Motor neuron (in vitro differentiated cells): ENCODE measurements at places on chromosomes 6 and 20. TPM values are rescaled to one million over a fixed set of nuclear protein-coding genes. Genes with fewer than 3 reads are reported as not detected.

Gene PROKR2
- total RNA-seq: 0.50 and 0.52 TPM in 2 replicates

Gene KCNK16
- total RNA-seq: not detected in 2 replicates

Gene DNAAF9
- 7.9 and 8.1 TPM in 2 replicates for total RNA-seq

Gene FAM217A
- 0.09 and 0.13 TPM in 2 replicates for total RNA-seq

Gene TAGAP
- total RNA-seq: 0.25 and 0.27 TPM in 2 replicates

DNA sequence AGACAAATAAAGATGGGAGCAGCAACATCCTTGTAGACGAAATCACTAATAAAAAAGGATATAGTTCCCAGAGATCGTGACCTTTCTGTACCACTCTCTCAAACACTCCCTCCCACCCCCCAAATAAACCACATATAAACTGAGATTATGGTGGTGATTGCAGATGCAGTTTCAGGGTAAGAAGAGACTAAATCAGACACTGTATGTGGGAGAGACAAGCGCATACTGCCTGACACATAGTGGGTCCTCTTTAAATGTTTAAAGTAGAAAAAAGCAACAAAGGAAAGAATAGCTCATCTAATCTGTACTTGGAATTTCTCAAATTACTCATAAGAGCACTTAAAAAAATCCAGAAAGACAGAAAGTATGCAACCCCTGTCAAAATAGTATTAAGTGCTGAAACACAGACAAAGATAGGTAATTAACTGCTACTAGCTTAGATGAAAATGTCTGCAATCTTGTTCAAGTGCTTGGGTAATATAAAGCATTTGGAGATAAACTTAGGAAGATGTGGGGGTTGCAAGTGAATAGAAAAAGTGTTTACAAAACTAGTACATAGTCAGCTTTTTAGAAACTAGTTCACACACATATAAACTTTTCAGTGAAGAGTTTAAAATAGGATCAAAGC, 151.6 kb downstream of the BACH2 start:
- no peak for ATAC-seq

DNA sequence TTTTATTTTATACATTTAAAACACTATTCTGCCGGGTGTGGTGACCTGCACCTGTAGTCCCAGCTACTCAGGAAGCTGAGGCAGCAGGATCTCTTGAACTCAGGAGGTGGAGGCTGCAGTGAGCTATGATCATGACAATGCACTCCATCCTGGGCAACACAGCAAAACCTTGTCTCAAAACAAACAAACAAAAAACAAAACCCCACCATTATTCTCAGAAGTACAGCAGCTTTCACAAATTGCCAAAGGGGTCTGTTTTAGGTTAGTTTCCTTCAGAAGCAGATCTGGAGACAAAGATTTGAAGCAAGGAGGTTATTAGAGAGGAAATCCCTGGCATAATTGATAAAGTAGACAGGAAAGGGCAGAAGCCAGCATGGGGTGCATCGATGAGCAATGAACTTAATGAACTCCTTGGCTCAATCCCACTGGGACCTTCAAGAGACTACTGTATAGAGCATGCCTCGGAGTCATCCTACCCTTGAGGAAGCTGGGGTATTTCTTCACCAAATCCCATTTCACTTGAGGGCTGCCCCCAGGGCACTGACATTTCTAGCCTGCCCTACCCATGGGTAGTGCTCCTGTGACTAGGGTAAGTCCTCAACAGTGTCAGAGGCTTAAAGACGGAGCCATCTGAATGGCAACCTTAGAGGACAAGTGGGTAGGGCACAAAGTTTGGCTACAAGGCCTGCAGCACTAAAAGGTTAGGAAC, 43.2 kb upstream of the DDR1 start:
- ATAC-seq: no peak

- ATAC-seq: no peak
Observed at GRCh38 chr6:138386897-138387296, 9.2 kb downstream of the SMIM28 start.

GRCh38 chr20:1394686-1395085, 1.8 kb upstream of the FKBP1A start:
- ATAC-seq: no peak

DNA sequence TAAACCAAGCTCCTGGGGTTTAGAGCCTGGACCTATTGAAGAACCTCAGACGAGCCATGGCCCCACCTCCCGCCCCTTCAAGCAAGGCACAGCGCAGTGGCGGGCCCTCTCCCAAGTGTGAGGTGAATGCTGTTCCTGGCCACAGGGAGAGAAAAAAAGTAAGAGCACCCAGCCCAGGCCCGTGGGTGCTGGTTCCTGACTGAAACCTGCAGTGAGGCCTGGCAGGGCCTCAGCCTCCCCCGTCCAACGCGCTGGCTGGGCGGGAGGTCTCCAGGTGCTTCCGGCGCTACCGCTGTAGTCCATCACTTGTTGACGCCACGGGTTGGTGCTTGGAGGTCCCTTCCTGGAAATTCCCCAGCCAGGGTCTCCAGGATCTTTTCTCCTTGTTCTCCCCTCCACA, 5.5 kb upstream of the FAM83C start:
- no peak for ATAC-seq
